ENCODE measurements at places on chromosomes 5 and 9.

DNA sequence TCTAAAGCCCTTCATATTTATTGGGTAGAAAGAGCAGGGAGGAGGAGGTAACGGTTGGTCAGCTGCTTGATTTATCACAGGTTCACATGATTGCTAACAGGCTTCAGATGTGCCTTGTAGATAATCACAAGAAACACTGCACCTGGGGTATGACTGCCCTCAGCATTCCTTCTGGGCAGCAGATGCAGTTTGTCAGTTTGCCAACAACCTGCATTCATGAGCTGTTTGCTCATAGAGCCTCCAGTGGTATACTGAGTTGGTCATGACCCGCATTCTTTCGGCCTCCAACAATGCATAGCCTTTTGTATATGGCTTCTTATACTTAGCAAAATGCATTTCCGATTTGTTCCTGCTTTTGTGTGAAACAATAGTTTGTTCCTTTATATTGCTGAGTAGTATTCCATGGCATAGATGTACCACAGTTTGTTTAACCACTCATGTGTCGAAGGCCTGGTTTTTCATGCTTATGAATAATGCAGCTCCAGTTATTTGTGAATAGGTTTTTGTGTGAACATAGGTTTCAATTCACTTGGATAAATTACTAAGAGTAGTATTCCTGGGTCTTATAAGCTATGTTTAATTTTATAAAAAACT, 83.6 kb downstream of the ARHGEF28 start:
- no peak for DNase-seq

DNA sequence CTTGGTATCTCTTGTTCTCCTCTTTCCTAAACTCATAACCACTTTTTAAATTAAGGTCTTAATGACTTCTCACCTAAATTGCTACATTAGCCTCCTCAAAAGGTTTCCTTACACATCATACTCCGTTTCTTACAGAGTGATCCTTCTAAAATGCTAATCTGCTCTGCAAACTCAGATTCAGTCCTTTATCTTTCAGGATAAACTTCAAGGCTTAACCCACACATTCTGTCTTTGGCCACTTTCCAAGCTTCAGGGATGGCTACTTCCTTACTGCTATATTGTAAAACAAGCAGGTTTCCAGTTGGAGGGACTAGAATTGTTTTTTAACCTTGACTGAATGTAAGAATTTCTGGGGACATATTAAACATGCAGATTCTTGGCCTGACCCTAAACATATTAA, 105.5 kb upstream of the CHD1 start:
- DNase-seq: no peak

GRCh38 chr9:126423142-126423915, 96.7 kb downstream of the MVB12B start:
- DNase-seq: no peak

DNA sequence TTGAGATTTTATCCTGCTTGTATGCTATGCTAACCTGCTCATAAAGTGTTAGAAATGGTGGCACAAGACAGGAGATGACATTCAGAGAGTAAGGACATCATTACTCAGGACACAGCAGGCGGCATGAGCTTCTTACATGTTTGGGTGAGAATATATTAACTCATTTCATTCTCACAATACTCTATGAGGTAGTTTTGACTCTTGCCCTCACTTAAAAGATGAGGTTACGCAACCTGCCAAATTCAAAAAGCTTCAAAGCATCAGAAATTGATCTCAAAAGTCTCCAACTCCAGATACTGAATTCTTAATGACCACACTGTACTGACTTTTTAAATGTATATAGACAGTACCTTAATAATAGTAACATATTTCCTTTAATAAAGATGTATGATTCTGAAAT, 60.8 kb downstream of the CDH18 start:
- no peak for DNase-seq

DNA sequence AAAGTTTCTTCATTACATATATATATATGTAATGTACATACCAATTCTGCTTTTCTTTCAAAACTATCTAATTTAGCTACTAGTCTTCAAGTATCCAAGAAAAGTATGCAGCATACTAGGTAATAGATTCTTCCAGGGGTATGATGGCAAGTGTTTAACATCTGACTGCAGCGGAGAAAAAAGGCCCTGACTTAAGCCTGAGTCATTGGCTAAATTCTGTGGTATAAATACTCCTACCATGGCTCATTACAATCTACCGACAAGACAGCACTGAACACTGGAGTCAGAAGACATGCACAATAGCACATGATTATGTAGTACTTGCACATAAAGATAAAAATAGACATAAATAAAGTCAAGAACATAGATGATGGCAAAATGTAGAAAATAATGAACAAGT, 439.9 kb downstream of the BRINP1 start:
- no peak for DNase-seq

- no peak for DNase-seq
Measured at GRCh38 chr9:72158680-72159079, 9.4 kb downstream of the GDA start.

DNA sequence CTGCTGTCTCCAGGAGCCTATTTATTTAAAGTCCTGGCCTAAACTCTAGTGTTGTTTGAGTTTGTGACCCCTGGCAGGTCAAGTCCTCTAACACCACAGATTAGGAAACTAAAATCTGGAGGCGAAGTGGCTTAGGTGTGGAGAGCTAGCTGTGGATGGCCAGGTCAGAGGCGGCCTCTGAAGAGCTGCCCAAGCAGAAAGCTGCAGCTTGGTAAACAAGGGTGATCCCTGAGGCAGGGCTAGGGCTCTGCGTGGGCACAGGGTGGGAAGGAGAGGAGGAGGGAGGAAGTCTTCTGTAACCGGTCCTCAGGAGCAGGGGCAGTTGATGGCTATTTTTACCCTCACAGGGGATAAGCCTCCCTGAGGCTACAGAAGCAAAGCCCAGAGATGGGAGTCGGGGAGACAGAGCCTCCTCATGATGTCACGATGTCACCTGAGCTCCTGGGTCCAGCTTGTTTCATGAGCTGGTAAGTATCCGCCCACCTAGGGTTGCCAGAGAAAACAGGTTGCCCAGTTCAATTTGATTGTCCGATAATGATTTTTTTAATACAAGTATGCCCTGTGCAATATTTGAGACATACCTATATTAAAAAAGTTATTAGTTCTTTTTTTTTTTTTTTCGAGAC, 25.9 kb upstream of the BOD1 start:
- DNase-seq: no peak

DNA sequence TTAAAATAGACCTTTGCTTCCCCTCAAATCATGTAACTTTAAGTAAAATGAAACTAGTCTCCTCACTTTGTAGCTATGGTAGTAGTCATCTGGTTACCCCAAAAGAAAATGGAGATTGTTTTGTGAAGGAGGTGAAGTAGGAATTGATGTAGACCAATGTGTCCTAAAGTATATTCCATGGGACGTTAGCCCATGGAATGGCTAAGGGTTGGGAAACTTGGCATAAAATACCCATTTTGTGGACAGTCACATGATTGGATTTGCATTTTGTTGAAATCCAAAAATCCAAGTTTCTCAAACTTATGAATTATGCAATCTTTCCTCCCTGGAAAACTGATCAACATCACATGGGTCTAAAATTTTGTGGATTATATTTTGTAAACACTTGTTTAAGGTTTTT, 290.6 kb downstream of the OSTF1 start:
- DNase-seq: no peak

DNA sequence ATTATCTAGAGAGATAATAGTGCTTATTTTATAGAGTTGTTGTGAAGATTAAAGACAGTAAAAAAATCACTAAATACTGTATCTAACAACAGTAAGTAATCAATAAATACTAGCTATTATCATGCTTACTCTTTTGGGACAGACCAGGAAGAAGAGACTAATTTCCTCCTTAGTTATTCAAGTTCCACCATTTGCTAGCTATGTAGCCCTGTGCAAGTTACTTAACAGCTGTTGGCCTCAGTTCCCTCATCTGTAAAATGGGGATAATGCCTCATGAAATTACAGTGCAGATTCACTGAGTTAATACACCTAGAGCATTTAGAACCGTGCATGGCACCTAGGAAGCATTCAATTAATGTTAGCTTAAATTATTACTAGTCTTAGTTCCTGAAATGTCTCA, 2.6 kb downstream of the RBM18 start:
- no peak for DNase-seq

GRCh38 chr9:87336407-87336806, 161.3 kb upstream of the DAPK1 start:
- no peak for DNase-seq

DNA sequence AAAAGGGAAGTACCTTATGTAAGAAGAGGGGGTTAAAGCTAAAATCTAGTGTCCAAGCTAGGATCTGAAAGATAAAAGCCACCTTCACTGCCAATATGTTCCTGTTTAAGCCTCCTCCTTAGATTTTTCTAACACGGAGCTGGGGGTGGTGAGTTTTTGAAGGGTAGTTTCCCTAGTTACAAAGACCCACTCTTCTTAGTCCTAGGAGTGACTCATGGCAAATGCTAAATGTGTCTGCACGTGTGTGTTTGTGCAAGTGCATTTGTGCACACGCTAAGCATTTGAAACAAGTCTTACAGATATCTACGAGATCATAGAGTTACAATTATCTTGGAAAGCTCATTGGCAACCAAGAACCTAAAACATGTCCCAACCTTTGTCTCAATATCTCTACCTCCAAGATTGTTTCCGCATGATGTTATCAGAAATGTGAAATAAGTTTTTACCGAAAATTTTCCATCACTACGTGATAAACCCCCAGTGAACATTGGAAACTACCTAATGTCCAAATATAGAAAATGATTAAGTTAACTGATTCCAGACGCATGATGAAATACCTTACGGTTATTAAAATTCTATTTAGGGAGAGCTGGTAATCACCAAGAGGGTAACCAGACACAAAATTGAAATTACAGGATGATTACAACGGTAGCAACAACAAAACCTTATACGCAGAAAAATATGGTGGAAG, 78.0 kb upstream of the HRH2 start:
- DNase-seq: no peak

DNA sequence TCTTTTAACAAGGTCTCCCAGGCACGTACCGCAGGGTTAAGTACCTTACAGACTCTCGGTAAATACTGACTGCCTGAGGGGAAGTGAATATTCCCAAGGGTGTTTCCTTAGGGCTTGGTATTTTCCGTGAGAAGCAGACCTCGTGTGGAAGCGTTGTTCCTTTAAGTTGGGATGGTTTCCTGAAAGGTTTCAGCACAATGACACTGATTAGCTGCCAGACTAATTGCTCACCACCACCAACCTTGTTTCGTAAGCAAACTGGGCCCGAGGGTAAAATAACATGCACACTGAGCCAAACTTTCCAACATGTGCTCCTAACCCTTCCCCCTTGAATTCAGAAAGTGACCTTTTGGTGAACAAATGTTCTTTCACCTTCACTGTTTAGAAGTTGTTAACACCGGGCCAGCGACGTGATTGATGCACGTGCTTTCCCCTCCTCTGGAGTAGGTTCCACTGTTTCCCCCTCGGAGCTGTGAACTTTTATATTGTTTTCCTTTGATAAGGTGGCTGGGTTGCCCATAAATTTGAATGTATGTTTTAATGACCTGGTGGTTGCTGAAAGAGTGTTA, 128.1 kb upstream of the RPS23 start:
- no peak for DNase-seq

DNA sequence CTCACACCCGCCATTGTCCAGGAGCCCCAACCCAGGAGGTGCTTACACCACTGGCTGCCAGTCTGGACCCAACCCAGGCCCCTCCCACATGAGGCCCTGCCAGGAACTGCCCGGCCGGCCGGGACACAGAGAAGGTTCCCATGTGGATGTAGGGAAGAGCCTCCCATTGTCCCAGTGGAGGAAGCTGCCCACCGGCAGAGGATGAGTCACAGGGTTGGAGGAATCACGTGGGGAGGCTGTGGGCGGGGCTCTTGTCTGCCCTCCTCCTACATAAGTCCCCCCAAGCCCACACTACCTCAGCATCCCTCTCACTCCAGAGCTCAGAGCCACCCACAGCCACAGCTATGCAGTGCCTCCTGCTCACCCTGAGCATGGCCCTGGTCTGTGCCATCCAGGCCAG, 26.1 kb downstream of the PAEP start:
- DNase-seq: no peak

Measured in activated effector memory CD4-positive, alpha-beta T cell treated with Interleukin-2 at 50 U/mL for 16 hours (primary cell).